ENCODE measurements at places on chromosomes 12 and 14.

- peak; percentile 71 for DNase-seq
These were observed 39.2 kb downstream of the EFCAB11 start for GRCh38 chr14:89915114-89915878.

DNA sequence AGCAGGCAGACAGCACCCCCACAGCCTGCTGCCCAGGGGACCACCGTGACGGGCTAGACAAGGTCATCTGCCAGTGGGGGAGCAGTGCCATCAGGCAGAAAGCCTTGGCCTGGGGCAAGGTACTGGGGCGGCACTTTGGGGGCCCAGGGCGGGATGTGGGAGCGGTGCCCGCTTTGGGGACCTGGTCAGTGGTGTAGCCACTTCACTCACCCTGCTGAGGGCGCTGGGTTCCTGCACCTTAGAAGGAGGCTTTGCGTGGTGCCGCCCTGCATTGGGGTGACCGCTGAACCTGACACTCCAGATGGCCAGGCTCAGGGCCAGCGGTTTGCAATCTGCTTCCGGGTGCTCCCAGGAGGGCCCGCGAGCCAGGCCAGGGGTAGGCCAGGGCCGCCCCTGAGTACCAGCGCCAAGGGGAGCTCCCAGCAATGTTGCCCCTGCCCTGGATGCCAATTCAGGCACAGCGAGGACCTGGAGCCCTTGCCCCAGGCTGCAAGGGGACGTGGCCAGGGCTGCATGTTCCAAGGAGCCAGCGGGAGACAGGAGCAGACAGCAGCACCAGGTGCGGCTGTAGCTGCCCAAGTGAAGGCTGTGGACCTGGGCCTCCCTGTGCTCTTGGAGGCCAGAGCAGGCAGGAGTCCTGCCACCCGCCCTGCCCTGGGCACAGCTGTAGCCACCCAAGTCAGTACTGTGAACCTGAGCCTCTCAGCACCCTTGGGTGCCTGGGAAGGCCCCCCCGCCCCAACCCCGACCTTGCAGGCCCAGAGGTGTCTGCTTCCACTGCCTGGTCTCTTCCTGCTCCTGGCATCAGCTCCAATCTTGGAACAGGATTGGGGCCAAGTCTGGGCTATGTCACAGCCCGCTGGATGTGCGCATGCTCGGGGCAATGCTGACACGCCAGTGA is 550.7 kb downstream of the SLC6A15 start:
- no peak for DNase-seq

DNA sequence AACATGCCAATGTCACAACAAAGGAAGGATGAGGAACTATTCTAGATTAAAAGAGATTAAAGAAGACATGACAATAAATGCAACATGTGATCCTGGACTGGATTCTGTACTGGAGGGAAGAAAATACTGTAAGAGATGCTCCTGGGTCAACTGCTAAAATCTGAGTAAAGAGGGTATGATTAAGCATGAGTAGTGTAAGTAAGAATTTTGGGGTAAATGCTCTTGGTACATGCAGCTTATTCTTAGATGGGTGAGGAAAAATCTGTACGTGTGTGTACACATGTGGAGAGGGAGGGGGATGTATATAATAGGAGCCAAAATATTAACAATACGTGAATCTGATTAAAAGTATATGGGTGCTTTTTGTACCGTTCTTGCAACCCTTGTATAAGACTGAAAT is 66.0 kb downstream of the CDC42BPB start:
- DNase-seq: no peak

DNA sequence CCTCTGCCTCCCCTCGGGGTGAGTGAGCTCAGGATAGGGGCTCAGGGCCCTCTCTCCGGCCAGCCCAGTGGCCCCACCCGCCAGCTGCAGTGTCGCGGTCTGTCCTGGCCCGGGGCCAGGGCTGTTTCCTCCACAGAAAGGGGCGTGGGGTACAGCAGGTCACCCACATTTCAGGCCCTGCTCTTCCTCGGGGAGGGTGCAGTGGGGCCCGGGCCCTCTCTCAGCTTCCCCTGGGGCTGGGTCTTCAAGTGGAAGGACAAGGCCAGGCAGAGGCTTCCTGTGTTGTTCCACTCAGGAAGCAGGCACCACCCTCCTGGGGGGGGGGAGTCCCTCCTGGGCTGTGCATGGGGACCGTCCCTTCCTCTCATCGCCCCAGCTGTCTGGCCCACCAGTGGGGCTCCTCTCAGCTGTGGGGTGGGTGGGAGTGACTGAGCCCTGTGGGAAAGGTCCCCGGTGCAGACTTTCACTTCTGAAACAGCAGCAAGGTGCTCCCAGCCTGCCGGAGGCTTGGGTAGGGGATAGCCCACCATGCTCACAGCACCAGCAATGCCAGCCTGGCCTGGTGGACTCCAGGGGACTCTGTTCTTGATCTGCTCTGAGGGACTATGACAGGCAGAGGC is 3.7 kb downstream of the GPR132 start:
- peak; percentile 76 for DNase-seq

DNA sequence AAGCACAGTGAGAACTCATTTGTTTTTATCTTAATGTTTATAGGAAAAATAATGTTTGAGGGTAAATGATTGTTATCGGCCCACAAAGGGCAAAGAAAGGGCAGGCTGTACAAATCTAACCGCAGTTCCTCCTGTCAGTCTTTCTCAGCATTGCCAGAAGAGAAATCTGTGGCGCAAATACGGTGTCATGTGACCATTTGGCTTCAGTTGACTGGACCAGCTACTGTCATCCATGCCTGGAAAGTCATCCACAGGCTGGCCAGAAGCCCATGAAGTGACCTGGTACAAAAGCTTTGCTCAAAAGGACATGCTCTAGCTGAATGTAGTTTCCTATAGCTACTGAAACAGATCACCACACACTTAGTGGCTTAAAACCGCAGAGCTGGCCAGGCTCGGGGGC is 43.6 kb downstream of the HCAR2 start:
- no peak for DNase-seq

DNA sequence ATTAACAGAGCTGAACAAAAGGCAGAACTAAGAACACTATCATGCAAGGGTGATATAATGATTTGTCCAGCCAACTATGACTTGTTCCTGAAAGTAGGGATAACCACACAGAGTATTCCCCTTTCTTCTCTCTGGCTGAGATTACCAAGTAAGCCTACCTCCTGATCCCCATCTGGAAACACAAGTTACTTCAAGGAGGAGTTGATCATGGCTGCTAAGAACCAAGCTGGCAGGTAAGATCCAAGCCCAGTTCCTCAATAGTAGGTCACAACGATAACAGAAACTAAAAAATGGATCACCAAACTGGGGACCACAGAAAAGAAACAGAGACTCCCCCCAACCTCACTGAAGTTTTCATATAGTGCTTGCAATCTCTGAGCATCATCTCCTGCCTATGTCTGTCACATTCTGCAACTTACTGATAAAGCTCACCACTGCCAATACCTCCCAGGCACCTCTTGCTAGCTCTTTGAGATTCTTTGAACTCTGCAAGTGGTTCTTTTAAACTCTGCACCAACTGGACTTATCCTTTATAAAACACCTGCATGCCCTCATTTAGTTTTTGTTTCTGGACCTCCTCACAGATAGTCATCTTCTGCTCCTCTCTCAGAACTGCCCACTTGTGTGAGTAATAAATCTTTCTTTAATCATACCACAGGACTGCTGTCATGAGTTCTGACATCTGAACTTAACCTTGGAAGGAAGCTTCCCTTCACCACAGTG is 76.6 kb downstream of the LRP6 start:
- no peak for DNase-seq

- no peak for DNase-seq
These were observed 2.9 kb upstream of the BIN2 start for GRCh38 chr12:51326698-51327439.

- DNase-seq: no peak
These were observed 62.6 kb downstream of the FBXL14 start for GRCh38 chr12:1531654-1532374.

DNA sequence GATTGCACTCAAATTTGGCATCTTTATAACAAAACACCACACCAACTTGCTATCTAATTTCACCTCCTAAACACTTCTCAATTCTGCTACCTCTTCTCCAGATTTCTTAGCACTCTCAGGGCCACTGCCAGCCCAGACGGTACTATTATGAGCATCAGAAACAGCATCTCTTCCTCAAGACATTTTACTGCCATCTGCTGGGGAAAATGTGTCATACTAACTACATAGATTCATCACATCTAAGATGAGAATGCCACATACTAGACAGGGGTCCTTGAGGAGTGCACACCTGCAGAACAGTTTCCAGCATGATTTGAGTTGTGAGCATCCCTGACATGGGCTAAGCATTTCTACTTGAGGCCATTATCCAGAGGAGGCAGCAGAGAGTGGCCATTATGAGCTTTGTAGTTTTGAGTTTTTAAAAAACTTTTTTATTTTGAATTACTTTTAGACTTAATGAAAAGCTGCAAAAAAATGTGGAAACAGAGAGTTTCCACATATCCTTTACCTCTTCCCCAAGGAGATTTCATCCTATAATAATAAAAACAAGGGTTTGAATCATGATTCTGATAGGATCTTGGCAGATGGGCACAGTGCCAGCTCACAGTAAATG is 15.1 kb upstream of the GRIP1 start:
- DNase-seq: peak; percentile 1

DNA sequence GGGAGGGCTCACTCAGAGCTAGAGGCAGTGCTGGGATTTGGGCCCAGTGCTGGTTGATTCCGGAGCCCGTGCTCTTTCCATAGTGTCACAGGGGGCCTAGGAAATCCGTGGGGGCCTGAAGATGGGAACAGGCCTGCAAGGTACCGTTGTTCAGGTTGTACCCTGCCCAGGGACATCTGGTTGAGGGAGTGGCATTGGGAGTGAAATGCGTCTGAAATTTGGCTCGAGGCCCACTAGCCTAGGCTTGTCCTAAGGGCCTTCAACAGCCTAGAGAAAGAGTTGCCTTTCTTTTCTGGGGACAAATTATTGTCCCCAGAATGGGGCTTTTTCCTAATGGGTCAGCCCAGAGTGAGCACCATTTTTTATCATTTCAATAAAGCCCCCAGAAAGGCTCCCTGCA is 26.4 kb upstream of the FAM222A start:
- DNase-seq: no peak

DNA sequence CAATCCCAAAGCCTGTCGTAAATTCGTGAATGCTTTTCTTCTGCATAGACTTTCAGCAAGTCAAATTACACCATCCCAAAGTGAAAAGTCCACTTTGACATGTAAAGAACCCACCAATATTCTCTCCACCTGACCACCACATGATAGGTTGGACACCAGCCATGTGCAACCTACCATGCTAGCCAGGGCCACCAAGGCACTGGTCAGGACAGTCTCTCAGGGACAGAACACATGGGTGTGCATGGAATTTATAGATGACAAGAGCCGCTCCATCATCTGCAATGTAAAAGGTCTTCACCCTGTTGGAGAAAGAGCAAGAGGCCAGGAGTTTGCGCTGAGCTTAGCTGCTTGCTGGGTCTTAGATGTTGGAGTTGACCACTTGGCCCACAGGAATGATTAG is 5.4 kb upstream of the KRT76 start:
- no peak for DNase-seq

- no peak for DNase-seq
These were observed 278.9 kb upstream of the SOX5 start for GRCh38 chr12:24228371-24228770.

Data from stimulated activated CD4-positive, alpha-beta T cell treated with anti-CD3 and anti-CD28 coated beads, Interleukin-2, amount 100 ng/mL, for 24 hours (primary cell).